Spleen (tissue), 13 donors: ENCODE measurements at places on chromosomes 3 and 15.

- DNase-seq: peak; percentile 61
These were observed 43.6 kb downstream of the PDIA5 start for GRCh38 chr3:123110282-123110975.

- DNase-seq: peak; percentile 62
These were observed 9.3 kb downstream of the PAK6 start for GRCh38 chr15:40248006-40248783.

GRCh38 chr15:68957696-68958095, 27.4 kb downstream of the SPESP1 start:
- DNase-seq: no peak

DNA sequence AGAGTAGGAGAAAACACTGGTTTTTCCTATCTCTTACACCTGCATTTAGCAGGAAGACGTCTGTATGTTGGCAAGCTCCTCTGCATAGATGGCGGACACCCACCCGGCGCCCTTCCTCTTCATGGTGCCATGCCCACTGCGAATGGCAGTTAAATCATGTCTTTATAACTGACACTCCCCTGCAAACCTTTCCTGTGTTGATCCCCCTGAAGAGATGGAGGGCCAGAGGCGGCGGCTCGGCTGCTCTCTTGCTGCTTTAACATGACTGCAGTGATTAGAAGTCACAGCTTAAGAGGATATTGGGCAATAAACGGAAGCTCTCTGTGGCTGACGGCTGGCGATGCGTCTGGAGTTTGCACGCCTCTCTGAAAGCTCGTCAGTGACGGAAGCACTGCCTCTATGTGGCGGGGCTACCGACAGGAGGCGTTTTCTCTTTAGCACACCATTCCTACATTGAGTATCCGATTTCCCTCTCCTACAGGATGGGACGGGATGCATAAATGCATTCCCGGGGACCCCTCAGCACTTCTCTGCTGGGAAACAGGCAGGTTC, 25.5 kb upstream of the SNRPA1 start:
- peak; percentile 88 for DNase-seq

GRCh38 chr3:16550676-16551341, 37.3 kb upstream of the RFTN1 start:
- no peak for DNase-seq

GRCh38 chr15:69804786-69805185, 292.9 kb downstream of the TLE3 start:
- no peak for DNase-seq

- no peak for DNase-seq
These were observed 111.5 kb downstream of the ZNF609 start for GRCh38 chr15:64571857-64572291.

DNA sequence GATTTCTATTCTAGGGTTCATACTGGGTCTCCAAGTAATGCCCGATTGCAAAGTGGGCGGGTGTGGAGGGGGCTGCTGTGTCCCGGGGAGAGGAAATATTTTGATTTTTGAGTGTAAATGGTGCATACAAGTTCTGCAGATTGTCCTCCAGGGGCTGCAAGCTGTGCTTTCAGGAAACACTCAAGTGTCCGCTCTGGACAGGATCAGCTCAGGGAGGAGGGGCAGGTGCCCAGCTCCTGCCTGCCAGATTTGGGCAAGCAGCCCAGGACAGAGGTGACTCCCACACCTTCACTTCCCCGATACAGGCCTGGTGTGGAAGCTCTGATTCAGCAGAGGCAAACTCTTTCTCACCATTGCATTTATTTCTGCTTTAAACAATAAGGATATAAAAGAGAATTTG, 142.7 kb downstream of the ALDH1A2 start:
- DNase-seq: no peak

GRCh38 chr3:188643736-188644135, 489.8 kb downstream of the LPP start:
- DNase-seq: no peak
